MCF 10A (cell line): ENCODE measurements at places on chromosomes 1 and 21. TPM values are rescaled to one million over a fixed set of nuclear protein-coding genes. Genes with fewer than 3 reads are reported as not detected.

- H3K27ac ChIP-seq, result no peak overlapping the region
- no peak overlapping the region for H3K4me3 ChIP-seq
- peaks cover 21% of the 10 kb centered on the region for H3K4me1 ChIP-seq
- DNase-seq, result no peak
- peaks cover 7% of the 10 kb centered on the region for H3K36me3 ChIP-seq
These were observed 63.0 kb upstream of the ADARB1 start for GRCh38 chr21:45011426-45011825.

DNA sequence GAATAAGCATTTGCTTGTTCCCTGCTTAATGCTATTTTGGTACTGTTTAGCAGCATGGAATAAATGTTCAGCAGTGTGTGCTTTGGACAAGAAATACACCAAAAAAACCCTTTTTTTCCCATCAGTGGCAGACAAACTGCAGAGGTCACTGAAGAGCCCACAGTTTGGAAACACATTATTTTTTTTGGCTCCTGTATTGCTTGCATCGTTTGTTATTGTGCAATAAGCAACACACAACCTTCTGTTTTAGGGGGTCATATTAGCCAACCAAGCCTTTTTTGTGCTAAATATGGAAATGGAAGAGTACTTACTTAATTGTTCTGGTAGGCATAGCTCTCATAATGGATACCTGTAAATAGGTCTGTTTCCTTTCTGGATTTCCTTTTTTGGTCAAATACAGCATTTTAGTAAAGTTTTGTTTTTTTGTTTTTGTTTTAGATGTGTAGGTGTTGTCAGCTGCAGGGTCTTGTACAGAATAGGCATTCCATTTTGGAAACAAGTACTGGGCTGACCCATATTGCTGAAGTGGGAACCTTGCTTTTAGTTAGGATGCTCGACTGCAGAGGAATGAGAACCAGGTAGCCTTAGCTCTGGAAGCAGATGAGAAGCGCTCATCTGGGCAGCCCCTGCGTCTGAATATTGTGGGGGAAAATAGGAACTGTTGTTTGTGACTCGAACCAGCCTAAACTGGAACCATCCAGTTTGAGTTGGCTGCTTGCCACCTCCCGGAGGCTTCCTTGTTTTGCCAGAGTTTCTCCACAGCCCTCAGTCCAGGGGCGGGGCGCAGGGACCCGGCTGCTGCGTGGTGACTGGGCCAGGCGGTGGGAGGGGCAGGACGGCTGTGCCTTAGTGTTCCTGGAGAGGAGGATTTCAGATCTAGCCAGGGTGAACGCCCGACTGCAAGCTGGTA, 38.4 kb downstream of the SPEN start:
- H3K4me1 ChIP-seq, result peaks cover 18% of the 10 kb centered on the region
- no peaks in the 10 kb centered on the region for H3K27me3 ChIP-seq
- peak overlapping the region; percentile 79 for H3K27ac ChIP-seq
- DNase-seq, result peak; percentile 94
- peaks cover 19% of the 10 kb centered on the region for H3K36me3 ChIP-seq
- H3K4me3 ChIP-seq, result peak overlapping the region; percentile 74

- H3K27me3 ChIP-seq, result no peaks in the 10 kb centered on the region
- peaks cover 9% of the 10 kb centered on the region for H3K4me1 ChIP-seq
- DNase-seq, result peak; percentile 72
- H3K4me3 ChIP-seq, result peak overlapping the region; percentile 94
These were observed 666 bp downstream of the PAFAH2 start for GRCh38 chr1:25996966-25997827.

DNA sequence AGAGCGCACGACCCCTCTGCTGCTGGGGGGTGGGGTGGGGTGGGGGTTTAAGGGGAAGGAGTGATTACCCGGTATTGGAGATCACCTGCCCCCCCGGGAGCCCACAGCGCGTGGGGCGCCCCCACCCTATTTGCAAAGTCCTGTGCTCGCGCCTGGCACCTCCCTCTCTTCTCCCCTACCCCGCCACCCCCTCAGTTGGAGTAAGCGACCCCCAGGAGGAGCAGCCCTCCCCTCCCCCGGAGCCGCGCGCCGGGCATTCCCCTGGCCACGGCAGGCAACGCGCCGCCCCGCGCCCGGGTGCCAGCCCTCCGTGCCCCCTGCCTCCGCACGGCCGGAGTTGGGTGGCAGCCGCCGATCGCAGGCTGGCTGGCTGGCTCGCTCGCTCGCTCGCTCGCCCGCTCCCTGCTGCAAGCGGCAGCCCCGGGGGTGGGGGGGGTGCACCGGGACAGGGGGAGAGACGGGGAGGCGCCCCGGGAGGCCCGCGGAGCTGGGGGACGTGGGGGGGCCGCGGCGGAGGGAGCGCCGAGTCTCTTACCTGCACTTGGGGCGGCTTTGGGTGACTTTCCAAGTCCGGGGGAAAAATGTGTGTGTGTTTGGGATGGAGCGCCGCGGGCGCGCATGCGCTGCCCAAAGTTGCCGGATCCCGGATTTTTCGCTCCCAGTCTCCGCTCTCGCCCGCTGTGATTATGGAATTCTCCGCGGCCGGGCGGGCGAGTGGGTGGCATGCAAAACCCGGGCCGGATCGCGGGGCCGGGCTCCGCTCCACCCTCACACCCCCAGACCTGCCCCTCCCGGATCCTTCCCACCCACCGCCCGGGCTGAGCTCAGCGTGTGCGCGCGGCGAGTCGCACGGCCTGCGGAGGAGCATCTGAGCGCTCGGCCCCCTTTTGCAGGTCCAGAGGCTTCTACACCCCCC, at the start of gene CASZ1:
Gene CASZ1, minus strand, starts transcription at position 618 of the 916 bp plus-strand sequence. CDS start 102,757 bp downstream, outside the sequence.
- H3K4me1 ChIP-seq, result peaks cover 18% of the 10 kb centered on the region
- H3K27me3 ChIP-seq, result no peaks in the 10 kb centered on the region
- peak; percentile 87 for DNase-seq
- no peak within 1 kb of the TSS for H3K27ac ChIP-seq
- H3K4me3 ChIP-seq, result peak within 1 kb of the TSS; percentile 95
- H3K36me3 ChIP-seq, result peaks cover 5% of the 10 kb centered on the region

DNA sequence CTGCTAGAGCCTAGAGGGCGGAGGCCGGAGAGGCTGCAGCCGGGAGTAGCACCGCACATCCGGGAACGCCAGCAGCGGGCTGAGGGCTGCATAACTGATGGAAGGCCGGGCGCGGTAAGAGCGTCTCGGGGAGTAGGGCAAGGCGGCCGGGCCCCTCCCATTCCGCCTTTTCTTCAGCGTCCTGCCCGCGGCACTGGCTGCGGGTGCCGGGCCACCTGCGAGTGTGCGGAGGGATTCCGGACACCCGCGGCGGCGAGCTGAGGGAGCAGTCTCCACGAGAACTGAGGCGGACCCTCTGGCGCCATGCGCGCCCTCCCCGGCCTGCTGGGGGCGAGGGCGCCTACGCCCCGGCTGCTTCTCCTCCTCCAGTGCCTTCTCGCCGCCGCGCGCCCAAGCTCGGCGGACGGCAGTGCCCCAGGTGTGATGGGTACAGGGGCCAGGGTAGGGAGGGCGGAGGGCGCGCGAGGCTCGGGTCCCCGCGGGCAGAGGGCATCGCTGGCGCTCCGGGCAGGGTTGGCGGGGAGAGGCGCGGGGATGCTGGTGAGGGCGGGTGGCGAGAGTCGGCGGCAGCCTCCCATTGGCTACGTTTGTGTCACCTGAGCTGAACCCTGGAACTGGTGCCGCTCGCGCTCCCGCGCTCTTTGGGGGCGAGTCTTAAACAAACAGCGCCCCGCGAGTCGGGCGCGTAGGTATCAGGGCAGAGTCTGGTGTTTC, 334.4 kb downstream of the SRGAP2C start:
- H3K4me1 ChIP-seq, result peaks cover 7% of the 10 kb centered on the region
- DNase-seq, result peak; percentile 72
- H3K27me3 ChIP-seq, result no peaks in the 10 kb centered on the region
- no peak overlapping the region for H3K27ac ChIP-seq

DNA sequence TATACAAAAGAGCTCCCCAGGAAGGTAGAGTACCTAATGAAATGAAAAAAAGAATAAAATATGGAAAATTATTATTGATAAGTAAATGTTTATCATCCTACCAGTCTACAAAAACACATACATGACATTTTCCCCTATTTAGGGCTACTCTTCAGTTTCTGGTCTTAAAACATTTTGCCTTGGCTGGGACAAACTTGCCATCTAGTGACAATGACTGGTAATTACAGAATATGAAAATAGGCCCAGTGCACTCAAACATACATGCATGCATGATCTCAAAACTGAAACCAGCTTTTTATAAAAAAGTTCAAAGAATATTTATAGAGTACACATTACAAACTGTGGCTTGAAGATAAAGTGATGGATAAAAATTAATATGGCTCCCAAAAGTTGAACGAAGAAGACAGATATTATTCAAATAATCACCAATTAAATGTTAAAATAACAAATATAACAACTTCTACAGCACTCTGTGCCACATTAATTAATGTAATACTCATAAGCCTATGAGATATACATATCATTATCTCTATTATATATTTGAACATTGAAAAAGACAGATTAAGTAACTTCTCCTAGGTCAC, 10.5 kb upstream of the RNPC3 start:
- DNase-seq, result peak; percentile 68
- no peaks in the 10 kb centered on the region for H3K36me3 ChIP-seq
- H3K27ac ChIP-seq, result no peak overlapping the region
- H3K4me1 ChIP-seq, result peaks cover 14% of the 10 kb centered on the region

- H3K36me3 ChIP-seq, result no peaks in the 10 kb centered on the region
- no peak for DNase-seq
- H3K4me3 ChIP-seq, result no peak overlapping the region
- peaks cover 22% of the 10 kb centered on the region for H3K4me1 ChIP-seq
- H3K27me3 ChIP-seq, result no peaks in the 10 kb centered on the region
- no peak overlapping the region for H3K27ac ChIP-seq
These were observed 389.9 kb downstream of the PLPP3 start for GRCh38 chr1:56189454-56189853.

The PLA2G2A gene
- total RNA-seq, result not detected in 2 replicates

DNA sequence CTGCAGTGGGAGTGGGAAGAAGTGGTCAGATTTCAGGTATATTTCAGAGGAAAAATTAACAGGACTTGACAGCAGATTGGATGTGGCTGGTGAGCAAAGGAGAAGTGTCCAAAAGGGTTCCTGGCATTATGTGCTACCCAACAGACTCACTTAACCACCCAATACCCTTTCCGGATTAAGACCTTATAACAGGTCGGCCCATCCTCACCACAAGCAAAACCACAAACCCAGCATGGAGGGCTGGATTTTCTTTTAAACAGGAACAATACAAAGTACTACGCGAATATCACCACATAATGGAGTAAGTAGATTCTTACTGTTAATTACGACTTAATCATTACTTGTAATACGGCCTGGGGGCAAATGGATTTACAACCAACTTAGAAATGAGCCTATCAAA, 59.2 kb downstream of the WDR64 start:
- peaks cover 7% of the 10 kb centered on the region for H3K36me3 ChIP-seq
- peak overlapping the region; percentile 4 for H3K27ac ChIP-seq
- H3K4me3 ChIP-seq, result no peak overlapping the region
- DNase-seq, result no peak
- H3K4me1 ChIP-seq, result peaks cover 44% of the 10 kb centered on the region
- no peaks in the 10 kb centered on the region for H3K27me3 ChIP-seq

- peaks cover 19% of the 10 kb centered on the region for H3K4me1 ChIP-seq
- H3K36me3 ChIP-seq, result no peaks in the 10 kb centered on the region
- peak overlapping the region; percentile 4 for H3K4me3 ChIP-seq
- no peaks in the 10 kb centered on the region for H3K27me3 ChIP-seq
- DNase-seq, result peak; percentile 95
These were observed 7.2 kb upstream of the HHAT start for GRCh38 chr1:210321552-210321951.

- no peaks in the 10 kb centered on the region for H3K36me3 ChIP-seq
- no peak overlapping the region for H3K4me3 ChIP-seq
- no peak overlapping the region for H3K27ac ChIP-seq
- no peak for DNase-seq
These were observed 69.6 kb downstream of the RAVER2 start for GRCh38 chr1:64814427-64814826.

DNA sequence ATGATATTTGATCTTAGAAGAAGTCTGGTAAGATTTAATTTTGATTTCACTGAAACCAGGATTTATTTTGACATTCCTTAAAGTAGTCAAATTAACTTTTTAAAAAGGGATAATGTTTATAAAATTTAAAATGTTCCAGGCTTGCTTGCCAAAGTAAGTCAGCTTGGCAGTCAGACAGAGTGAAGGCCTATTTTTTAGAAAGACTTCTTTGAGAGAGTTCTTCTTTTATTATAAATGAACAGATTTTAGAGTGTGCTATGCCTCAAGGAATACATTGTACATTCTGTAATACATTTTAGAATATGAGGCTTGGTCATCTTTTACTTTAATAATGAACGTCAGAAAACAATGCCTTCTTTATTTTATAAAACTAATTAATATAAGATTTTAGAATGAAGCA, 138.7 kb downstream of the DISP1 start:
- no peak for DNase-seq
- H3K27ac ChIP-seq, result no peak overlapping the region
- no peaks in the 10 kb centered on the region for H3K36me3 ChIP-seq

The BARHL2 gene
- not detected in 2 replicates for total RNA-seq

The IL12RB2 gene
- total RNA-seq, result not detected in 2 replicates

The SOX13 gene
- total RNA-seq, result 23.7 and 32.8 TPM in 2 replicates

The SIM2 gene
- 11.2 and 14.4 TPM in 2 replicates for total RNA-seq

The ZNF670 gene
- 7.1 and 7.7 TPM in 2 replicates for total RNA-seq

DNA sequence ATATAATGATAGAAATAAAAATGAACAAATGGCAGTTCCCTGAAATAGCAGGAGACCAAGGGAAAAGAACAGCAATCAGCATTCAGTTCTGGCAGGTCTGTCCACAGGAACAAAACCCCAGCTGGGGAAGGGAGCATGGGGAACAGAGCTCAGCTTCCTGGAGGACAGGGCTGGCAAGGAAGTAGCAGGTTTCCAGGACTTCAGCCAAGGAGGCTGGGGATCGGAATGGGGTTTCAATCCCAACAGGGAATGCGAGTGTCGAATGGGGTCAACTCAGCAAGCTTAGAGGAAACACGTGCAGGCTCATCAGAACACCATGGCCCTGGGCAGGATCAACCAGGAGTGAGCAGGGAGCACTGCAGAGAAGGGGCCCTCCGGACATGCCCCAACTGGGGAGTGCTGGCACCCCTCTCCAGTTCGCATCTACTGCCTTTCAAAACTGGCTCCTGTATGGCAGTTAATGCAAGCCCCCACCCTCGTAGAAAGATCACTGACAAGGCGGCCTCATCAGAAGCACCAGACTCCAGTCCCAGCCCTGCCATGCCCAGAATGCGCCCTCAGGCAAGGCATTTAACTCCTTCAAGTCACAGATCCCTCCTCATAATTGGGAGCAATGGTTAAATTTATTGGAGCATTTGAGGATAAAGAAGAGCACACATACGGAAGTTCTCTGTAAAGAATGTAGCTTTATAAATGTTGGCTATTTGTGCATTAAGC, 72.4 kb downstream of the SEC16B start:
- H3K4me3 ChIP-seq, result no peak overlapping the region
- H3K27me3 ChIP-seq, result no peaks in the 10 kb centered on the region
- no peak overlapping the region for H3K27ac ChIP-seq
- no peak for DNase-seq
- no peaks in the 10 kb centered on the region for H3K4me1 ChIP-seq

The ATAD3C gene
- 0.27 and 2.0 TPM in 2 replicates for total RNA-seq

- no peak overlapping the region for H3K4me3 ChIP-seq
- H3K27me3 ChIP-seq, result no peaks in the 10 kb centered on the region
- H3K4me1 ChIP-seq, result no peaks in the 10 kb centered on the region
- DNase-seq, result peak; percentile 50
- H3K27ac ChIP-seq, result no peak overlapping the region
These were observed 284.3 kb upstream of the NR5A2 start for GRCh38 chr1:199743227-199743626.

The C1orf21 gene
- 23.2 and 25.3 TPM in 2 replicates for total RNA-seq
